ENCODE measurements at places on chromosomes 7 and 10.

DNA sequence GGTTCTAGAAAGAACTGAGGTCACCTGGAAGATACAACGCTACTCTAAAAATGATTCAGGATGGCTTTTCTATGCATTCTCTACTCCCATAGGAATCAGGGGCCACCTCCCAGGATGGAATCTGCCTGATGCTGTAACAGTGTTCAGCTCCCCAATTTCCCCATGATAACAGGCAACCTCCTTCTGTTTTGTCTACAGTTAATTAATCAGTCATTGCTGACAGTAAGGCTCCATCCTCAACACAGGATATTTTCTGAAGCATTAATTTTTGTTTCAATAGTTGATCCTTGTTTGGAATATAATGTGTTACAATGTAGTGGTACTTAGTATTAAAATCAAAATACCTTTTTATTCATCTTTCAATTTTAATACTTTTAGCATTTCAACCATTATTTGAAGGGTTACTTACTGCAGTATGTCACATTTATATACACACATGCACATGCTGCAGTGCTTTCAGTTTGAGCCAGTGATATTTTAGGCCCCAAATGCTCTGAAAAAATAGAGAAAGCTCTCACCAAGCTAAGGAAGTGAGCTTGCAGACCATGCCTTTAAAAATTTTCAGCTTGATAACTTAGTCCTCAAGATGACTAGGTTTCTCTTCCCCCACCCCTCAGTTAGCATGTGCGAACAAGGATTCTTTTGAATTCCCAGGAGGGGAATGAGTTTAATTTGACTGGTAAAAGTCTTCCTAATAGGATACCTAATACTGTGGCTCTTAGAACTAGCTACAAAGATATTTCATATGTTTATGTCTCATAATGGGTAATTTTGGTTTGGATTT is 592 bp upstream of the PIK3CG start:
- DNase-seq = no peak

DNA sequence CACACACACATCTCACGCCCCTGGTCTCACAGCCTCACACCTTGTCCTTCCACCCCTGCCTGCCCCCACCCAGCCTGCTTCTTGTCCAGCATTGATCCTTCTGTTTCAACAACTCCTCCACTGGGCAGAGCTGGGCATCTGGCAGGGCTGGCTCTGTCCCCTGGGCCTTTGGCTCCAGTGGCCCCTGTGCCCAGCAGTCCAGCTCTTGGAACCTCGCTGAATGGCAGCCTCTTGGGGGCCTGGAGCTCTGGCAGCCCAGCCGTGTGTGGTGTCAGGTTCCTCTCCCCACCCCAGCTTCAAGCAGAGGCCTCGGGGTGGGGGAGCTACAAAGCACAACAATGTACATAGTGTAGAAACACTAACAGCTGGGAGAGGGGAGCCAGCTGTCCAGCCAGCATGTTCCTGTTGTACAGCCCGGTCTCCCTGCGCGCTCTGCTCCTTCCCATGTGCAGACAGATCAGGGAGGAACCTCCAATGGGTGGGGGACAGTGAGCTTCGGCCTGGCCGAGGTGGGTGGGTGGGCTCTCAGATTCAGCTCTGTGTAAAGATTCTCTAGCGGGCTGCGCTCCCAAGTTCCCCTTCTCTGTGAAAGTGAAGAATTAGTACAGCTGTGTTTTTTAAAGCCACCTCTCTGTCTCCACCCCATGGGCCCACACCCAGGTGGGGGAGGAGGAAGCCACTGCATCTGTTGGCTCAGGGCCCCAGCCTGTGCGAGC is 19.4 kb downstream of the ZMIZ2 start:
- DNase-seq = no peak

GRCh38 chr10:60810437-60811182 is 32.3 kb downstream of the CDK1 start:
- DNase-seq = no peak

DNA sequence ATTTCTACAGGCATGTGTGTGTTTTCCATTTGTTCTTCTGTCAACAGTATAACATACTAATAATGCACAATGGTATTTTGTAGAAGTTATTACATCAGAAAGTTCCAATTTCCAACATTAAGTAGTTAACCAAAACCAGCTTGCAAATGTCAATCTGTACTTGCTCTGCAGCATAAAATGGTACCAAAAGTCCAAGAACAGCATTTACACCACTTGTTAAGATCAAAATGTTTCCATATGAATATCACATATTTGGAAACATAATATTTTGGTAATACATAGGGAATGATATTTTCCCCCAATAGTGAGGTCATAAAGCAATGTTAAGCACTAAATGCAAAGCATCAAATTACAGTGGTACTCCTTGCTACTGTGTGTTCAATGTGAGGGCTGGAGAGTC is 162.1 kb downstream of the ZNF438 start:
- no peak for DNase-seq

DNA sequence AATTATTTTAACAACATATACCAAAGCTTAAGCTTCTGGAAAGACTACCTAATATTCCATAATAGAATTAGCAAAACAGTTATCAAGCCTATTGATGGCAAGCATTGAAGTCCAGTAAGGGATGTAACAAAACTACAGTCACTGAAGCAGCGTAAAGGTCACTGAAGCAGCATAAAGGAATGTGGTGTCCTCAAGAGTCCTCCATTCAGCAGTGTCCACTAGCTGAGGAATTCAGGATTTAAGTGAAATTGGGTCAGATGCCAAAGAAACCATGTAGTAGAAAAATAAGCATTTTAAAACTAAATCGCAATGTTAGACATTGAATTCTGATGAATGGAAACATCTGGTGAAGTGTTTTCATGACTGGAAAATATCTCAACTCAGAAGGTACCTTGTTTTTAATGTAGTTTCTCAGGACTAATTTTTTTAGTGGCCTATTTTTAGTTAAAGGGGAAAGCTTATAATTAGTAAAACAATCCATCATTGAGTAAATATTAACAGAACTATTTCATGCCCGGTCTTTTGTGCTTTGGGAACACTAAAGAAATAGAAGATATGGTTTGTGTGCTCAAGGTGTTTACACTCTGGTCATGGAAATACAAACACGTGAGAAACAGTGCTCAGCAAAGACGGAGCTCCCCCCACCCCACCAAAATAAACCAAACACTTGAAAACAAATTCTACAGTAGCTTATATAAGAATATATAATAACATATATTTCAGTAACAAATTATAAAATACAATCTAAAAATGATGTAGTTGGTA is 121.4 kb downstream of the CDK14 start:
- DNase-seq = no peak

- no peak for DNase-seq
Observed at GRCh38 chr7:26653430-26654399, 210.7 kb downstream of the SKAP2 start.

GRCh38 chr10:4549139-4549653 is 276.8 kb upstream of the AKR1E2 start:
- DNase-seq = no peak

- DNase-seq = no peak
Observed at GRCh38 chr7:47908720-47909119, 39.5 kb downstream of the PKD1L1 start.

GRCh38 chr7:121484089-121484763 is 88.1 kb upstream of the FAM3C start:
- DNase-seq = no peak

GRCh38 chr7:102864958-102865357 is 47.8 kb upstream of the LRRC17 start:
- DNase-seq = no peak

- DNase-seq = no peak
Observed at GRCh38 chr10:71228875-71229675, 16.7 kb downstream of the UNC5B start.

DNA sequence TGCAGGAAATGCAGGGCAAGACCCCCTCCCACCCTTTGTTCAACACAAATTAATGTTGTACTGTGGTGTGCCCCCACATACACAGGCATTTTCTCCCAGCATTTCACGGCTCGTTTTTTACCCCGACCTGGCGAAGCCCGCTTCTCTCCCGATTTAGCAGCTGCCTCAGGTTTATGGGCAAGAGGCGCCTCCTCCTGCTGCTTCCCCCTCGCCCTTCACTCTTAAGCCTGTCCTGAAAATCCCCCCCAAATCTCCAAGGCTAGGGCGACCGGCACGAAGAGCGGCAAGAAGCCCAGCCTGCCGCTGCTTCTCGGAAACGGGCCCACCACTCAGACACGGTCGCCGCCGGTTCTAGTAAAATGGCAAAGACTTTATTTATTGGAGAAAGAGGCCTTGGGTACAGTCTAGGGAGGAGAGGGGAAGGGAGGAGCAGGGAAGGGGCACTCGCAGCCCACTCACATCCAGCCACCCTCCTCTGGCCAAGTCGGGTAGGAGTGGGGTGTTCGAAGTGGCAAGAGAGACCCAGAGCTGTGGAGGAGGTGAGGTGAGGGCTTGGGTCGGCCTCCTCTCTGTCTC is 3.3 kb downstream of the LBX1 start:
- no peak for DNase-seq

DNA sequence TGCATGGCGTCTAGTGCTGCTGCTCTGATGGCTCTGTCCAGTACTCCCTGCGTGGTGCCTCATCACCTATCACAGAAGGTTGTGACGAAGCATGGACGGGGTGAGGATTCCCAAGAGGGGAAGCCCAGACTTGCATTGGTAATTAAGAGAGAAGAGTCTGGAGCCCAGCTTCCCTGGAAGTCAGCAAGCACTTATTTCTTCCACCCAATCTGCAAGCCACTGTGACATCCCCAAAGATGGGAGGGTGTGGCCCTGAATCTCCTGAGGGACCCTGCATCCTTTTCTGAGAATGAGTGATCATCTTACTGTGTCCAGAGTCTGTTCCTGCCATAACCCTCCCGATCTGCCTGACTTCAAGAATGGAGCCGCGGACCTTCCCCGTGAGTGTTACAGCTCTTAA is 166.7 kb downstream of the PTPN20 start:
- DNase-seq = no peak

DNA sequence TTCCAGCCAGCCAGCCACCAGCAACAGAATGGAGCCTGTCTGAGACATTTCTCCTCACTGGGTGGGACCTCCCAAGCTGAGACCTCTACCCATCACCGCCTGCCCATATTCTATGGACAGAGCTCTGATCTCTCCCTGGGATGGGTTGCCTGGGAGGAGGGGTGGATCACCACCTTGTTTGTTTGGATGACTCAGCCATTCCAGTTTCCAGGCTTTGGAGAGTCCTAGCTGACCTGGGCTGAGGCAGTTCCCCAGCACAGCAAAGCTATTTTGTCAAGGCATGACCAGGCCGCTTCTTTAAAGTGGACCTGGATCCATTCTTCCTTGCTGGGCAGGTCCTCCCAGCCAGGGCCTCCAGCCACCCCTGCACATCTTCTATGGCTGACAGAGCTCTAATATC is 982.3 kb downstream of the DNAJB9 start:
- no peak for DNase-seq

DNA sequence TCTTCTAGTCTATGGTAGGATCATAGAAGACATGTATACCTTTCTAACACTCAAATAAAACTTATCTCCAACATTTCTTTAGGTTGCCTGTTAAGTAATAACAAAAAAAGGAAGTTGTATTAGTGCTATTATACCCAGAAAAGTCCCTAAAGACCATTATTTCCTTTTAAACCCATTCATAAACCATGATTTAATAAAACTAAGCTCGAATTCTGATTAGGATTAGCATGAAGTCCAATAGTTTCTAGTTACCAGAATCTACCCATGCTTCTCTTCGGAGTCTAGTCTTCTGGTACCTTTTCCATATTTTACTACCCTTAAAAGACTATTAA is 62.7 kb downstream of the USP6NL start:
- DNase-seq = no peak

- DNase-seq = no peak
Observed at GRCh38 chr7:105319578-105319977, 69.1 kb downstream of the SRPK2 start.

DNA sequence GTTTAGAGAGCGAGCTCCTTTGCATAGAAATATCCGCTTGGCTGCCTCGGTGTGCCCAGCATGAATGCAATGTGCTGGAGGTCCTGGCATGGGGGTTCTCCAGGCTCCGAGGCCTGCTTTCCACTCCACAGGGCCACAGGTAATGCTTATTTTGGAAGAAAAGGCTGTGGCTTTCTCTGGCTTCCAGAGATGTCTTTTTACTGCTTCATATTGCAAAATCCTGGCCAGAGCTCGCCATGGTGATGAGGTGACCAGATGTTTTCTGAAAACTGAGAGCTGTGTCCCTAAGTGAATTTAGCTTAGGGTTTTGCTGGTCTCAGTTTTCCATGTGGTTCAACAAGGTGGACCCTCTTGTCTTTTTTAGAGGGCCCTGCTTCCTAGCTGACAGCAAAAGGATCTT is 65.2 kb downstream of the BMPER start:
- DNase-seq = no peak

- DNase-seq = no peak
Observed at GRCh38 chr10:117609796-117610170, 67.2 kb downstream of the EMX2 start.

- no peak for DNase-seq
Observed at GRCh38 chr7:7996568-7996967, 28.0 kb downstream of the GLCCI1 start.

GRCh38 chr7:26096136-26096535 is 55.9 kb upstream of the NFE2L3 start:
- DNase-seq = no peak

DNA sequence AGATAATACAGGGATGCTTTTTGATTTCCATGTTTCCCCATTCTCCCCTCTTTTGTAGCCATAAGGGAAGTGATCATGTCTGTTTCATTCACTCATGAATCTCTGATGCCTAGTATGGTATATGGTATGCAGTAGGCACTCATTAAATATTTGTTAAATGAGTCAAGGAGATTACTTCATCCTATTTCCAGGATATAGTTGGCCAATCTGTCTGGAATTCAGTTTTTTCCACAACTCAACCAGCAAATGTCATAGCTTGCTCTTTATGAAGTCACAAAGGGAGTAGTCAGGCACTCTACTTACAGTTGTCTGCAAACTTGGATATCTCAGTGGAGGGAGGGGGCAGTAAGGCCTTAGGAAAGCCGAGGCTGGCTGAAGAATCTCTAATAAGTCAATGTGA is 853.6 kb downstream of the LRMDA start:
- DNase-seq = no peak

GRCh38 chr10:6228647-6229046 is 25.9 kb downstream of the PFKFB3 start:
- no peak for DNase-seq

DNA sequence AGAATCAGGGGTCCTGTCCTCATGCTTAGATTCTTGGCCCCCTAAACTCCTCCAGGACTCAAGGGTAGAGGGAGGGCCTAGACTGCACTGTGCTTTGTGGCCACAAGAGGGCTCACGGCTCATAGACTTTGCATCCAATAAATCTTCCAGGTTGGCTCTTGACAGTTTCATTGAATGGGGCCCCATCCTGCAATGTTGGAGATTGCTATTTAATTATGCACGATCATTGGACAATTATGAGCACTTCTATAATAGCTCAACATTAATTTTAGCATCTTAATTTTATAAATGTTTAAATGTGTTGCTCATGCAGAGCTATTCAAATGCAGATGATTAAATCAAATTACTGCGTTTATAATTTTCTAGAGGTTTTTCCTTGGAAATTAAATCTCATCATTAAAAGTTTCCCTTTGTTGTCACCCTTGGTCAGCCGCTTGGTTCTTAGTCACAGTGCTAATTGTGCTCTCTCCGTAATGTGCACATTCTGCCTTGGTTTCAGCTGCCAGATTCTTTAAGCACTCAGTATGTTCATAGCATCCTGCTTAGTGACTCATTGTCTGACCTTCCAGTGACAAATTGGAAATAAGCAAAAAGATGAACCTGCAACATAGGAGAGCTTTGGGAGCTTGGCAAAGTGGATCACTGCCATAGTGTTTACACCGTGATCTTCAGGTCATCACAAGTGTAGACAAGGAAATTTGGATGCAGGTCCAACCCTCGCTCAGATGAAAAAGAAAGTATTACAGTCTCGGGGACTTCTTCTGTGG is 33.4 kb upstream of the PLPP4 start:
- no peak for DNase-seq

- no peak for DNase-seq
Observed at GRCh38 chr7:46123-46829, 146.1 kb upstream of the FAM20C start.
